Fibroblast of upper back skin (primary cell): ENCODE measurements at places on chromosomes 12 and 14.

GRCh38 chr12:41709463-41710285 is 435.0 kb downstream of the GXYLT1 start:
- no peak for DNase-seq

DNA sequence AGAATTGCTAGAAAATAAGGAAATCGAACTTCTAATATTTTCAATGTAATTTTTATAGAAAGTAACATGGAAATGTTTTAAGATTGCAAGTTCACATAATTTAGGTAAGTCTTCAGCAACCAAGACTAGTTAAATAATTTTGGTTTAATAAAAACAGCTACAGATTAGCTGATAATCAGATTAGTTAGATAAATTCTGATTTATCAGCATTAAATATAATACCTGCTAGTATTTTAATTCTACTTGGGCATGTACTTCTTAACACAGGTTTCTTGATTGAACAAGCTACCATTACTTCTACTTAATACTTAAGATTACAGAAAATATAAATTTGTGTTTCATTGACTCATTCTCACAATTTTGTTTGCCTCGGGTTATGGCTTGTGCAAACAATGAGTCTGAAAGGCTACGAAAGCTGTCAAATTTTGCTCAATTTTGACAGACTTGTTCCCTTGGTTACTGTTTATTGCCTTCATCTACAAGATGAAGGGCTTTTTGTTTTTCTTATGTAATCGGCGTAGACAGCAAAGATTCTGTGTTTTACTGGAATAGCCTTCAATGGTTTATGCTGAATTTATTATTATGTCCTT is 116.1 kb upstream of the NUDT4 start:
- DNase-seq, result no peak

- DNase-seq, result peak; percentile 50
Observed at GRCh38 chr12:5022465-5023061, 21.1 kb upstream of the KCNA5 start.

DNA sequence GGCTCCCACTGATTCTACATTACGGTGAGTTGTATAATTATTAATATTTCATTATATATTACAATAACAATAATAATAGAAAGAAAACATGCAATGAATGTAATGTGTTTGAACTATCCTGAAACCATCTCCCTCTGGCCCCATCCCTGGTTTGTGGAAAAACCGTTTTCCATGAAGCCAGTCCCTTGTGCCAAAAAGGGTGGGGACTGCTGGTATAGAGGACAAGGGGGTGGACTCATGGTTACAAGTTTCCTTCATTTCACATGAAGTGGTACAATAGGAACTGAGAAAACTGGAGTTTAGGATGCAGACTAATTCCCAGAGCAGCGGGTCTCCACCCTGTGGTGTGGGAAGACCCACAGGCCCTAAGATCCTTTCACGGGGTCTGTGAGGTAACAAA is 3.0 kb upstream of the C1RL start:
- DNase-seq, result no peak

DNA sequence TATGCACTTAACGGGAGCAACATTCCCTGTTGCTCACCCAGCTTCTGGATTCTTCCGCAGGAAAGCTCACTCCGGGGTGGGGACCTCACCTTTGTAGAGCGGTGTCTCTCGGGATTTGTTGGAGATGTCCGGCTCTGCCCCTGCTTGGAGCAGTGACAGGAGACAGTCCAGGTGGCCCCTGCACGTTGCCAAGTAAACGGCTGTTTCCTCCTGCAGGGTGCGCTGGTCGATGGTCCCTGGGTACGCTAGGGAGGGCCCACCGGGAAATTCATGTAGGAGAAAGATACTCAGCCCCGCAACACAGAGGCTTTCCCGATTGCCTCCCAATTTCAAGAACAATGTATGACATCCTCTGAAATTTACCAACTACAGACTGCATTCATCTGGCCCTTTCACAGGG is 23.1 kb downstream of the ASB2 start:
- DNase-seq, result no peak

DNA sequence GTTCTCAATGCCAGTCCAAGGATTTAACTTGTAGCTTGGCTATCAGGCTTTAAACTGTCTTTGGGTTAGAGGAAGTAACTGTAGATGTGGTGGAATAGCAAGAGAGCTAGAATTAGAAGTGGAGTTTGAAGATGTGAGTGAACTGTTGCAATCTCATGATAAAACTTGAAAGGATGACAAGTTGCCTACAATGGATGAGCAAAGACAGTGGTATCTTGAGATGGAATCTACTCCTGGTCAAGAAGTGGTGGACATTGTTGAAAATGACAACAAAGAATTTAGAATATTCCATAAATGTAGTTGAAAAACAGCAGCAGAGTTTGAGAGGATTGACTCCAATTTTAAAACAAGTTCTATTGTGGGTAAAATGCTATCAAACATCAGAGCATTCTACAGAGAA is 199.0 kb downstream of the DUSP6 start:
- DNase-seq, result no peak

- DNase-seq, result no peak
Observed at GRCh38 chr12:47745485-47746041, 13.1 kb downstream of the RAPGEF3 start.

- peak; percentile 74 for DNase-seq
Observed at GRCh38 chr12:105409801-105410471, 79.4 kb downstream of the C12orf75 start.

DNA sequence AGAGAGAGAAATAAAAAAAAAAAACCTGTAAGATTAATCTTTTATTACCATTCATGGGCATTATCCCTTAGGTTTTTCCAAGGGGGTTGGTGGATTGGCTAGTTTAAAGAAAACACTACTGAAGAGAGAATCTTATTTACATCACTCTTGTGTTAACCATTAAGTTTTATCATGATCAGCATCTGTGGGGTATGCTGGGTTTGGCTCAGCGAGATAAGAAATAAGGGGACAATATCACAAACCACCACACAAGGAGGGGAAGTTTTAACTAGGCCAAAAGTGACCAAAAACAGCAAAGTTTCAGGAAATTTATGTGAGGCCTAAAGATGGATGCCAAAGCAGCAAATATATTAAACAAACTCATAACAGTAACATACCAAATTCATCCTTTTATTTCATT is 548.6 kb downstream of the SLC16A7 start:
- DNase-seq, result no peak

DNA sequence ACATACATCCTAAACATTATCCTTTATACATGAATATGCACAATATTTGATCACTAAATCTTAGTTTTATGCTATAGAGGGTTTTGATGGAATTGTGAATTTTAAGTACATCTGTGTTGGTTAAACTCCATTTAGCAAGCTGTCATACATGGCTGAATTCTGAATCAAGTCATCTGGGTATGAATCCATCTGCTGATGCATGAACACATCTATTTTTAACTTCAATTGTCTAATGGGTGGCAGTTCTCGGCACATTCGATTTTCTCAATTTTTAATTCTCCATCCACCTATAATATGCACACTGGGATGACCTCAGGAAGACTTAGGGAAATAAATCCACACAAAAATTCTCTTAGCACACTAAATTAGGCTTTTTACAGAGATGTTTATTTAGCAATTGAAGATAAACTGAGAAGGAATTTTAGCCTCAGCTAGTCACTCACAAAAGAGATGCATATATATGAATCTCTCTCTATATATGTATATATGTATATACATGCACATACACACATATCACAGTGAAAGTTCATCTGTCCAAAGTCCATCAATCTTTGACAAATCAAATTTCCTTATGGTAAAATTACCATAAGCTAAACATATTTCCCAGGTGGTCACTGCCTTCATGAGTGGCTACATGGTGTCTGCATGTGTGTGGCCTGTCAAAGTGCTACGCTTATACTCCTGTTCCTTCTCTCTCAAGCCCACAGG is 44.5 kb upstream of the VPS33A start:
- DNase-seq, result no peak

DNA sequence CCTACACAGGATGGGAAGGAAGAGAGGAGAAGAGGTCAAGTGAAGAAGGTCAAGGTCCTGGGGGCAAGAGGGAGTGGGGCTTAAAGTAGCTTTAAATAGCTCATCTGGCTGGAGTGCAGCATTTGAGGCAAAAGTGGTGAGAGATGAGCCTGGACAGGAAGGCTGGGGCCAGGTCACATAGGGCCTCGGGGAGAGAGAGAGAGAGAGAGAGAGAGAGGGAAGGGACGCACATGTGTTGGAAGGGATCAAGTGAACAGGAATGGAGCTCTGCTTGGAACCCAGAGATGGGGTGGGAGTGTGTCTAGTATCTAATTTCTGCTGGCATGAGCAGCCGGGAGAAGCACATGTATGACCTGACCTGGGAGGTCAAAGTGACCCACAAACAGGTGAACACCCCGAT is 407.5 kb downstream of the MED13L start:
- no peak for DNase-seq

DNA sequence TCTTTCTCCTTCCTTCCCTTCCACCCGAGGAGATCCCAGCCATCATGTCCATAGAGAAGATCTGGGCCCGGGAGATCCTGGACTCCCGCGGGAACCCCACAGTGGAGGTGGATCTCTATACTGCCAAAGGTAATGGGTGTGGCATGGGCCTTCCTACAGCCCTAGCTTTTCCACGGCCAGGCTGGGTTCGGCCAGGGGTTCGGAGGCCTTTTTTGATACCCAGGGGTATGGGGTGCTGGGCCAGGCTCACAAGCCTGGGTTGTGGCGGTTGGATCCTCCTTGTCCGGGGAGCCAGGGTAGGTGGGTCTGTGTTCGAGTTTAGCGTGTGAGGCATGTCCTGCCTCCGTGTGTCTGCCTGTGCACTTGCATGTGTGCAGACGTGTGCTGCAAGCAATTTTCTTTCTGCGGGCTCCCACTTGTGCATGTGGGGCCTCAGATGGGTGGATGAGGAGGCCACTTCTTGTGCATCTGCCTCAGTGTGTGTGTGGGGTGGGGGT is 1.5 kb downstream of the ENO2 start:
- no peak for DNase-seq

- no peak for DNase-seq
Observed at GRCh38 chr12:21502872-21503271, 1.3 kb downstream of the GOLT1B start.

DNA sequence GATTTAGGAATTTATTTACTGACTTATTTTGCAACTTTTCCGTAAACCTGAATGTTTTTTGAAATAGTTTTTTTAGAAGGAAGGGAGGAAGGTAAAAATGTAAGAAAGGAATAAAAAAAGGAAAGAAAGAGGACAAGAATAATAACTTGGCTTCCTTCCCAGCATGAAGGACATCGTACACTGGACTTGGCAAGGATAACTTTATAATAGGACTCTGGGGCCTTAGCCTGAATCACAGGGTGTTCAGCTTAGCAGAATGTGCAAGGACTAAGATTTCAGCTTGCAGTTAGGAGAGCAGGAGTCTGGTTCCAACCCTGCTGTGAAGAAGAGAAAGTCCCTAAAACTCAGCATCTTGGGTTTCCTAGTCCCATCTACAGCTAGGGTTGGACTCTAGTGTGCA is 1053.3 kb downstream of the VRK1 start:
- DNase-seq, result no peak

GRCh38 chr12:2693244-2693860 is 101.4 kb upstream of the FKBP4 start:
- DNase-seq, result peak; percentile 7

DNA sequence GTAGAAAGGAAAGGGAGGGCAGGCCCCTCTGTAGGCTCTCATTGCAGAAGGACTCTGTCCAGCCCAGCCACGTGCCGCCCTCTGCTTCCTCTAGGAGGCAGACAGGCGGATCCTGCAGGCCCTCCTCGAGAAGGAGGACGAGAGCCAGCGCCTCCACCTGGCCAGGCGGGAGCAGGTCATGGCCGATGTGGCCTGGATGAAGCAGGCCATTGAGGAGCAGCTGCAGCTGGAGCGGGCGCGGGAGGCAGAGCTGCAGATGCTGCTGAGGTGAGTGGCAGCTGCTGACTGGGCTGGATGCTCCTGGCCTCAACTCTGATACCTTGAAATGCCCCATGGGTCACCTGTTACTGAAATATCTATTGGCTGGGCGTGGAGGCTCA is 10.9 kb downstream of the TCHP start:
- peak; percentile 13 for DNase-seq

- DNase-seq, result no peak
Observed at GRCh38 chr14:36507847-36508417, 12.1 kb downstream of the NKX2-1 start.

DNA sequence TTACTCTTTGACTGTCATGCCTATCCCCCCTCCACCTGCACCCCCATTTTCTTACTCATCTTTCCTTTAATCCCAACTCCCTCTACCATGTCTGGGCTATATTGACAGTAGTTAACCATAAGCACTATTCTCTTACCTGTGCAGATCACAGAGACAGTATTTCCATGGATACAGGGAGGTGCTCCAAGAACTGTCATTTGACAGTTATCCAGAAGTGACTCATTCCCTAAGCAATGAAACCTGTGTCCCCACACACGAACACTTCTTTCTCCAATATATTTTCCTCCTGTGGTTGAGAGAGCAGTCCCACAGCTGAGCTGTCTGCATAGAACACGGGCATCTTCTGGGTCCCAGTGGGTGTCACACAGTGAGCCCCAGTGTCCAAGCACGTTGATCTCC is 68.8 kb downstream of the CD163L1 start:
- DNase-seq, result no peak

DNA sequence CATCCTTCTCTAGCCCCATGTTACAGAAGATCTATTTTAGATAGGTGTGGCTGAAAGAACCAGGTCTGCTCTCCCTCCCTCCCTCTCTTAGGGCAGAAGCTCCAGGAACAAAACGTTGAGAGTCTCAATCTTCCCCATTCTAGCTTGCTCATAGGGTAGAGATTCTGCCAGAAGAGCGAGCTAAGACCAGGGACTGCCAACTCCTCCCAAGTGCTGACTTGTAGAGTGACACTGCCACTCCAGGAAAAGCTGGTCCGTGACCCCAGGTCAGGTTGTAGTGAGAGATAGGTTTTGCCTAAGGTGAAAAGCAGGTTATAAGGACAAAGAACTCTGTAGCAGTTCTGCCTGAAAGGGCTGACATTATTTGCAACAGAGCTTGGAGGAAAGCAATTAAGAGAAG is 73.4 kb downstream of the INSM2 start:
- DNase-seq, result no peak

DNA sequence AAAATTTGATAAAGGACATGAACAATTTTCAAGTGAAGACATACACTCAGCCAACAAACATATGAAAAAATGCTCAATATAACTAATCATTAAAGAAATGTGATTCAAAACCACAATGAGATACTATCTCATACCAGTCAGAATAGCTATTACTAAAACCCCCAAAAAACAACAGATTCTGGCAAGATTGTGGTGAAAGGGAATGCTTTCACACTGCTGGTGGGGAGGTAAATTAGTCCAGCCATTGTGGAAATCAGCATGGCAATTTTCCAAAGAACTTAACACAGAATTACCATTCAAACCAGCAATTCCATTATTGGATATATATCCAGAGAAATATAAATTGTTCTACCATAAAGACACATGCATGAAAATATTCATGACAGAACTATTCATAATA is 18.7 kb upstream of the TAS2R14 start:
- DNase-seq, result peak; percentile 62
